ENCODE measurements at places on chromosomes 1 and 21.

GRCh38 chr1:209823143-209824041 is 4.4 kb upstream of the UTP25 start:
- DNase-seq = no peak

DNA sequence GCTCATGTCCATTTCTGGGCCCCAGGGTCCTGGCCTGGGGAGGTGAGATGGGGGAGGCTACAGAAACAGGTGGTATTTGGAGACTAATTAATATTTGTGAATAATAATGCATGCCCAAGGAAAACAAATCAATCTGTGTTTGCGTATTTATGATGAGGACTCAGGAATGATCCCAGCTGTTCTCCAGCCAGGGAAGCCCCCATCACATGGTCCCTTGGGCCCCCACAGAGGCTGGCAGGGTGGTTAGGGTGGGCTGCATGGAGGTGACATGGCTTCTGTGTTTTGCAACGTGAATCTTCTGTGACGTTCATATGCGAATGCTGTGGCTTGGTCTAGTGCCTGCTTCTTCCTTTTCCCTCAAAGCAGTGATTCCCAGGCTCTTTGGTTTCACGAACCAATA is 10.5 kb downstream of the PTPRF start:
- DNase-seq = no peak

DNA sequence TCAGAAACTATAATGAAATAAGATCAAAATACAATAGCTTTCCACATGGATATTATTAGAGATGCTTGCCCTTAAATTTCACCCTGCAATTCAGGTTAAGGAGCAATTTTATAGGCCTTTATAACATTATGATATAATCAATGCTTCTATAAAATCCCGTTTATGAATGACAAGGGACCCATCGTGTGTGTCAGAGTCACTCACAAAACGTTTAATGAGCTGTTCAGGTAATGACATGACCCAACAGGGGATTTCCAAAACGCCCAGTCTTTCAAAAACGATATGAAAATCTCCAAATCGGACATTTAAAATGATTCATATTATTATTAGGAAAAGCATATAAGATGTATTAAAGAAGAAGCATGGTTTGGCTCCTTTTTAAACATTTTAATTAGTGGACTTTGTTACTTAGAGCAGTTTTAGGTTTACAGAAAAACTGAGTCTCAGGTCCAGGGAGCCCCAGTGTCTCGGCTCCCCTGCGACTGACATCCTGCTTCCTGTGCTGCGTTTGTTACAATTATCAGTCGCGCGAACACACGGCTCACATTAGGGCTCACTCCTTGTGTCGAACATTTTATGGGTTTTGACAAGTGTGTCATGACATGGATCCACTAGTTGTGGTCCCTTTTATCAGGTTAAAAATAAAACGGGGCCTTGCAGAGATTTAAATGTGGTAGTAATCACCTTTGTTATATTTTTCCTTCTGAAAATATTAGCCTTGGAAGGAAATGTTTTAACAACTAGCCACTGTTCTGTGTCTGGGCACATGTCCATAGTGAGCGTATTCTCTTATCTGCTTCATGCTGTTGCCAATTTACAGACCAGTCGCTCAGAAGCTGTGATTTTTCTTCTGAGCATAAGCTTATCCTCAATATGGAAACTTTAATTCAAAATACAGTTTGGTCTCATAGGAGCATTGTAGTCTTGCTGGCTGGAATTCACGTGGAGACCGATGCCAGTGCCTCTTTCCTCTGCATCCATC is 52.0 kb upstream of the POFUT2 start:
- peak; percentile 81 for DNase-seq

DNA sequence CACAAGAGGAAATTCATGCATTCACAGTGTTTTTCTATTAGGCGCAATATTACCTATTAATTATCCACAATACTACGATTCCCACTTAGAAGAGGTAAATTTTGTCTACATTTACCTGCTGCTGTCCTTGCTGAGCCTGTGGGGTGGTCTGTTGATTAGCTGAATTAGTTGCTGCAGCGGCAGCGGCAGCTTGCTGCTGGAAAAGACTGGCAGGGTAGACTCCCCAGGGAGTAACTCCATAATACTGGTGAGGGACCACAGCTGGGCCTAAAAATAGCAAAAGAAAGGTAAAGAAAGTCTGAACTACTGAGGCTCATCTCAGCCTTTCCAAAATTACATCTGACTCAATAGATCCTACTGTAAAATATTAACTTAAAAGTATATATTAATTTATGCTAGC is 66.0 kb upstream of the SDC3 start:
- DNase-seq = no peak

DNA sequence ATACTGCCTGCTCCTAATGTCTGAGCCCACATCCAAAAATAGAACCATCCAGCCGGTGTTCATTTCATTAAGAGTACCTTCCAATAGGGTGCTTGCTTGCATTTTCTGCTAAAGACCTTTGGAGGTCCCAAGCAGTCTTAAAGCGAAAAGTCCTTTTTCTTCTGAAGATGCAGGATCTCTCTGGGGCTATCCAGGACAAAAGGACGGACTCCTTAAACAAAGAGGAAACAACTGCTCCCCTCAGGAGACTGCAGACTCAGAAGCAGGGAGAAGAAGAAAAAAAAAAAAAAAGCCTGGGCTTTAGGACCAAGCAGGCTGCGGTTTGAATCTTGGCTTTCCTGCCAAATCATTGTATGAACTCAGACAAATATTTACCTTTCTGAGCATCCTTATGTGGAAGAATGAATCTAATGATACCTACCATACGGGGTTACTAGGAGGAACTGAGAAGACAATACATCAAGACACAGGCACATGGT is 204.0 kb downstream of the PLPP3 start:
- no peak for DNase-seq

GRCh38 chr1:36148821-36149236 is 457 bp downstream of the TRAPPC3 start:
- no peak for DNase-seq

GRCh38 chr1:197356723-197357533 is 88.9 kb downstream of the CRB1 start:
- DNase-seq = peak; percentile 30

- DNase-seq = no peak
Measured at GRCh38 chr1:109105881-109106280, 8.0 kb upstream of the ELAPOR1 start.

GRCh38 chr1:55986003-55986402 is 593.4 kb downstream of the PLPP3 start:
- DNase-seq = no peak

DNA sequence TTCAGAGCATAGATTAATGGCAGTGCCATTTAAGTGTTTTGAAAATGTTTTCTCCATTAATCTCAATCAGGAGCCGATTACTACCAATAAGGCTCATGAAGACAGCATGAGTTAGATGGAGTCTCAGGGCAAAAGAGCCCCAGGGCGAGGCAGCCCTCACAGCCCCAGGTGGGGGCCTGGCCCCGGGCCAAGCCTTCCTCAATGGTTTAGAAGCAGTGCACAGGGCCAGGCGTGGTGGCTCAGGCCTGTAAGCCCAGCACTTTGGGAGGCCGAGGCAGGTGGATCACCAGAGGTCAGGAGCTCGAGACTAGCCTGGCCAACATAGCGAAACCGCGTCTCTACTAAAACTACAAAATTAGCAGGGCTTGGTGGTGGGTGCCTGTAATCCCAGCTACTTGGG is 348.1 kb upstream of the VAMP3 start:
- no peak for DNase-seq

- DNase-seq = no peak
Measured at GRCh38 chr1:234856845-234857245, 246.9 kb upstream of the IRF2BP2 start.

Data from testis (tissue), 5 donors.